ENCODE measurements at places on chromosomes 2 and 18.

DNA sequence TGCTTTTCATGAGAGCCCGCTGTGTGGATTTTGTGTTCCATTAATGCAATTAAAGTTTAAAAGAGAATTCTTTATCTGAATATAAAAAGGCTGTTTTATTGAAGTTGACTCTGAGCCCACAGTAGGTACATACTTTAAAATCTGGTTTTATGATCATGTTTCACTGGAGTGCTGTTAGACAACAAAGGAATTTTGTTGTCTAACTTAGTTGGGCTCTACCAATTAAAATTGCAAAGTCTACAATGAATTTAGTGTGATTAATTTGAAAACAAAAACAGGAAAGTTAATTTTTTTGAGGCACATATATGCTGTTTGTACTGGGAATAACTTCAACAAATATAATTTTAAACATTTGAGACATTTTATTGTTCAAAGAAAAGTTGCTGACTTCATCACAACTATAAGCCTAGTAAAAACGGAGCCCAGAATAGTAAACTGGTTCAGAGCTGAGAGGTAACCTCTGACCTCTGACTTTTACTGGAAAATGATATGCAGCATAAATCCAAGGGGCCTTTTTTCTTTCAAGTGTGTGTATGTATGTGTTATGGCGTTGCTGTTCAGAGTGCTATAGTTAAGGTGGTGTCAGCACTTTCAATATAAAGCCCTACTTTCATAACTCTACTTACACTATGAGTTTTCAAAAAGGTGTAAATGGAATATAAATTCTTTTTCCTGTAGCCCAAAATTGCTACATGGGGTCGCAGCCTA is 30.2 kb downstream of the MEIS1 start:
- DNase-seq: no peak

GRCh38 chr18:11658989-11659388 is 30.1 kb upstream of the GNAL start:
- no peak for DNase-seq

GRCh38 chr2:28271919-28272250 is 120.8 kb upstream of the FOSL2 start:
- DNase-seq: no peak

GRCh38 chr2:174635776-174636404 is 38.3 kb upstream of the WIPF1 start:
- DNase-seq: no peak

GRCh38 chr2:138744713-138745112 is 35.5 kb downstream of the NXPH2 start:
- DNase-seq: no peak

- DNase-seq: no peak
These were observed 36.9 kb downstream of the MAIP1 start for GRCh38 chr2:199992296-199992695.

GRCh38 chr2:10371441-10372196 is 68.9 kb downstream of the HPCAL1 start:
- DNase-seq: no peak

DNA sequence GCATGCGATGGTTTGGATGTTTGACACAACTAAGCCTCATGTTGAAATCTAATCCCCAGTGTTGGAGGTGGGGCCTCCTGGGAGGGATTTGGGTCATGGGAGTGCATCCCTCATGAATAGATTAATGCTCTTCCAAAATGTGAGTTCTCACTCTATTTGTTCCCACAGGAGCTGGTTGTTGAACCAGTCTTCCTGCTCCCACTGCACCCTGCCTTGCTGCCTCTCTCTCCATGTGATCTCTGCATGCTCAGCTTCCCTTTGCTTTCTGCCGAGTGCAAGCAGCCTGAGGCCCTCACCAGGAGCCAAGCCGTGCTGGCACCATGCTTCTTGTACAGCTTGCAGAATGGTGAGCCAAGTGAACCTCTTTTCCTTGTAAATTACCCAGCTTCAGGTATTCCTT is 206.8 kb downstream of the VAPA start:
- no peak for DNase-seq

- DNase-seq: no peak
These were observed 126.6 kb upstream of the PPP1CB start for GRCh38 chr2:28624793-28625701.

Measured in activated T-helper 1 cell treated with anti-CD3 and anti-CD28 coated beads, Interleukin-2, amount 50 U/mL, for 16 hours (primary cell).